ENCODE measurements at places on chromosomes 1 and 21.
A peak's percentile ranks its signal among the peaks of the same experiment; 100 is the strongest.

- peak; percentile 54 for DNase-seq
Observed at GRCh38 chr1:213070406-213070805, 19.4 kb downstream of the RPS6KC1 start.

GRCh38 chr1:80417671-80418070, 1383.1 kb upstream of the ADGRL2 start:
- DNase-seq = no peak

DNA sequence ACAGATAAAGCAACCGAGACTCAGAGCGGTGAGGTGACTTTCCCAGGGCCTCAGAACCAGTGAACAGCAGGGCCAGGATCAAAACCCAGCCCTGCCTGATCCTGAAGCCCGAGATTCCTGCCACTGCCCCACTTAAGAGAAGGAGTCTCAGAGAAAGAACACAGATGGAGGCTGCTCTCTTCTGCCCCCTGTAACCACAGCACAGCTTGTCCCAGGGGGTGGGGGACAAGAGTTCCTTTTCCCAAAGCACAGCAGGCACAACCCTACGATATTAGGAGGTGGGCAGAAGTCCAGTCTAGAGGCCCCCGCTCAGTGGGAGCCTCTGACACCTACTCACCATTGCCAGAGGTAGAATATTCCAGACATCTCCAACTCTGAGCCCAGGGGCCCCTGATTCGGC, 24.0 kb upstream of the VWA5B1 start:
- DNase-seq = no peak

DNA sequence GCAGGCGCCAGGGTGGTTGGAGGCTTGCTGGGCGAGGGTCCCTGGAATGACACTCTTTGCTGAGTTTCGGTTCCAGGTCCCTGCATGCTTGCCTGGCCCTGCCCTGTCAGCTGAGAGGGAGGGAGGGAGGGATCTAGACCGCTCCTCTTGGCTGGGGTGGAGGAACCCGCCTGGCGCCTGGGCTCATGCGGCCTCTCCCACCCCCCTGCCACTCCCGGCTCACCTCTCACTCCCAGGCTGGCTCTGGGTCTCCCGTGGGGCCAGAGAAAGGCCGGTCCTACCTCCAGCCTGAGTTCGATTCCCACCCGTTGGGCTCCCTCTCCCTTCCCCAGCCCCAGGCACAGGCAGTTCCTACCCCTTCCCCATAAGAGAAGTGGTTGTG, 19.0 kb upstream of the IFNLR1 start:
- DNase-seq = no peak

DNA sequence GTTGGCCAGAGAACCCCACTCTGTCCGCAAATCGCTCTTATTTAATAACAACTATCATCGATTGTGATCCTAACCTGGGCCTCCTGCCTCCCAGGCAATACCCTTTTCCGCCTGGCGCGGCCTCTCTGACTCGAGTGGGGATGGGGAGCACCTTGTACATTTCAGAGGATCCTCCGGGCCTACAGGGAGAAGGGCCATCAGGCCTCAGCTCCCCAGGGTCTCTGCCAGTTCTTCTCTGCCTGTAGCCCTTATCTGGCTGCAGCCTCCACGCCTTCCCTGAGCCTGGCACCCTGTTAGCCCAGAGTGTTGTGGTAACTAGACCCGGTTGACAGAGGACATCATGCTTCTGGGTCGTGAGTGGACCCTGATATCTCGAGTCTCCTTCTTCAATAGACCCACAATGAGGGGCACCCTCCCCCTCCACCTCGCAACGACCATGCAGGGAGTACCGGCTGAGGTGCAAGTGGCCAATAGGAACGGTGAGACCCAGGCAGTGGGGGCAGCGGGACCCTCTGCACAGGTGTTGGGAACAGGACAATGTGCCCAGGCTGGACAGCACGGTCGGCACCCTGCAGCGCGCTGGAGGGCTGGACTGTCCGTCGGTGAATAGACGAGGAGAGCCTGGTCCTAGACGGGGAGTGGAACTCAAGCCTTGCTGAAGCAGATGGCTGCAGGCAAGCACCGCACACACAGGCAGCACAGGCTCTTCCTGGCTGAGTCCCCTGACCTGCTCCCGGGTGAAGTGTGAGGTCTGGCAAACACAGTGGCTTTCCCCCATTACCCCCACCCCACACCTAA, 7.1 kb upstream of the CRYBG2 start:
- no peak for DNase-seq

- DNase-seq = no peak
Observed at GRCh38 chr1:1074631-1075147, 583 bp upstream of the RNF223 start.

- DNase-seq = peak; percentile 97
Observed at GRCh38 chr1:201702936-201703335, 126.0 kb upstream of the IPO9 start.

- no peak for DNase-seq
Observed at GRCh38 chr1:23246274-23246673, 29.0 kb upstream of the HTR1D start.

DNA sequence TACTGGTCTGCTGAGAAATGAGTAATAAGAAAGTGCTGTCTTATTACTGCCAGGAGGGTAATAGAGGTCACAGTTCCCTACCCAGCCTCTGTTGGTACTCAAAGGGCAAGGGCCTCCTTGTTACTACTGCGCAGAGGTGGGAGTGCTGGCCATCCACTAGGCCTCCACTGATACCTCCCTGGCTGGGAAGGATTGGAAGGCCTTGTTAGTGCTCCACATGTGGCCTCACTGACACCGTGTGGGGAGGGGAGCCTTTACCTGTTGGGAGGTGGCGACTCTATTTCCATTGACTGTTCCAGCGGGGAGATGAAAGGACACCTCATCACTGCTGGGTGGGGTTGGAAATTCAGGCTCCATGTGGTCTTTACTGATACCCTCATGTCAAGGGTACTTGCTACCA, 57.8 kb upstream of the USP24 start:
- no peak for DNase-seq

DNA sequence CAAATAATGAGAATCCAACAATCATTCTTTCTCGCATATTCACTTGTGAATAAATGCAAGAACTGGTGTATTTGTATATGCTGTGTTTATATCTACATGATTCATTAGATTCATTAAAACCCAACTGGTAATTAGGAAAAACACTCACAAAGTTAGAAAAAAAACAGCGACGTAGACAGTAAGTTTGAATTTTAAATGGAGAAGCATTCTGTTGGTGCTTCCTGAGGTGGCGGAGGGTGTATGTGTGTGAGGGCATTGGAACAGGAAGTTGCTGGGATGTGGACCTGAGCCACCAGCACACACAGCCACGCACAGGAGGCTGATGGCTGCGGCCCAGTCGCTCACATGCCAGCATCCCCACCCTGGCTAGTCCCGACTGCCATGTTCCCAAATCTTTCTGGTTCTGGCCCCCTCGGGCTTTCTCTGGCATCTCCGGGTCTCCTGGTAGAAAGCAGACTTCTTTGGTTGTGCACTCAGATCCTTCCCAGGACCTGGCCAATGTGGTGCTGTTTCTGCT, 121.6 kb upstream of the IRF2BP2 start:
- no peak for DNase-seq

DNA sequence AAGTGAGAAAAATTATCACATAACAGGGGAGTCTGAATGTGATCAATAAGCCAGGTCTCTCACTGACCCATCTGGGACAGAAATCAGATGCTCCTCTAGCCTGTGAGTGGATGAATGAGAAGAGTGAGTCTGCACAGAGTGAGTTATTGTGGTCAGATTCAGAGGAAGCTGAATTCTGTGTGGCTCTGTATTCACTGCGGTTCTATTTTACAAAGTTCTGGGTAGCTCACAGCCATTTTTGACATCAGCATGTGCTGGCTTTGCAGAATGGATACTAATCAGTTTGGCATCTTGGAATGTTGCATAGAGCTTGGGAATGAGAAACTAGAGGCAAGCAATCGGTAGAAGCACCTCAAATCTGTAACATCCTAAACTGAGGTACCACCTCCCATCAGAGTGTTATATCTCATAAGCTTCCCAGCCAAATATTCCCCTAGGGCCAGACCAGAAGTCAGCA, 3.8 kb downstream of the COLGALT2 start:
- no peak for DNase-seq

- DNase-seq = no peak
Observed at GRCh38 chr1:163523375-163524029, 201.7 kb downstream of the NUF2 start.

DNA sequence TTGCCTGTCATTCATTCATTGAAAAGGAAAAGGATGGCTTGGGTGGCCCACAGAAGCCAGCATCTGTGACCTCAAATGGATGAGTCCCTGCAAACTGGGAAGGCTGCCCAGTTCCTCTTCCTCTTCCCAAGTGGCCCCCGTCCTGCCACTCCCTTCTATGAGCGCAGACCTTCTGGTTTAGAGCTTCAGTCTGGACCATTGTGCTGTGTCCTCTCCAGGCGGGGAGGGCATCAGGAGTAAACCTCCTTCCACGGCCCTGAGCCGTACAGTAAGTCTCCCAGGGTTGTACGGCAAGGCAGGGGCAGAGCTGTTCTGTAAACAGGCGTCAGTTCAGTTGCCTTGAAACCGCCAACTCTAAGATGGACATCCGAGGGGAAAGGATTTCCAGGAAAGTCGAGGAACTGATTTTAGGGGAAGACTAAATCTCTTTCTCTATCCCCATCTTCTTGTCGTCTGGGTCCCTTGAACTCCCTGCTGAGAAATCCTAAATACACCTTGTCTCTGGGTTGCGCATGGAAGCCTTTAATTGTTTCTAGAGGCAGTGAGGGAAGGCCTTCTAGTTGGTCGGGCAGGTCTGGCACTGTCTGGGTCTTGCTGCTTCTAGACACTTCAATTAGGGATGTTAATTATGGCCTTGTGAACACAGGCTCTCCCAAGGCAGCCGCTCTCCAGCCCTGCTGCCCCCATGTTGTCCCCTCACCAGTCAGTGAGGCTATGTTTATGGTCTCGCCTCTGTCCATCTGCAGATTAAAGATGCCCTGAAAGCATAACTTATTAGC, 22.1 kb downstream of the SOX13 start:
- DNase-seq = no peak

- no peak for DNase-seq
Observed at GRCh38 chr1:24319312-24319863, at the start of gene GRHL3. Gene GRHL3 (plus strand): TSS chr1:24319357. CDS start chr1:24319552, 195 bp downstream.

DNA sequence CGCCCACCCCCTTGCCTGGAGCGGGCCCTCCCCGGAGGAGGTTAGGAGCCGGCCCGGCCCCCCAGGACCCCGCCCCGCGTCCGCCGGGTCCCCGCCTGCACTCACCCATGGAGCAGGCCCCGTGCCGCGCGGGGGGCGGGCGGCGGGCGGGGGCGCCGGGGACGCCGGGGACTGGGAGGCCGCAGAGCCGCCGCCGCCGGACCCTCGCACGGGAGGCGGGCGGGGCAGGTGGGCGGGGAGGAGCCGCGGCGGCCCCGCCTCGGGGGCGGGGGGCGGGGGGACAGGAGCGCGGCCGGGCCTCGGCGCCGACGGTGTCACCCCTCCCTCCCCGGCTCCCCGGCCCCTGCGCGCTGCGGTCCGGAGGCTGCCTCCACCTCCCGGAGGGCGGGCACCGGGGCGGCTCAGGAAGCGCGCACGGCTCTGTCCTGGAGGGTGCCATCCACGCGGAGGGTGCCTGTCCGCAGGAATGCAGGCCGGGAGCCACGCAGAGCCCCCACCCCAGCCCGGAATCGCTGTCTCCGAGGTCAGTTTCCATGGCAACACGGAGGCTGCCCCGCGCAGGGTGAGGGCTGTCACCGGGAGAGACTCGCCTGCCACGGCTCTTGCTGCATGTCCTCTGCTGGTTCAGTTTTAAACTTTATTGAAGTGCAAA, 5.9 kb upstream of the PLEKHG5 start:
- DNase-seq = no peak

DNA sequence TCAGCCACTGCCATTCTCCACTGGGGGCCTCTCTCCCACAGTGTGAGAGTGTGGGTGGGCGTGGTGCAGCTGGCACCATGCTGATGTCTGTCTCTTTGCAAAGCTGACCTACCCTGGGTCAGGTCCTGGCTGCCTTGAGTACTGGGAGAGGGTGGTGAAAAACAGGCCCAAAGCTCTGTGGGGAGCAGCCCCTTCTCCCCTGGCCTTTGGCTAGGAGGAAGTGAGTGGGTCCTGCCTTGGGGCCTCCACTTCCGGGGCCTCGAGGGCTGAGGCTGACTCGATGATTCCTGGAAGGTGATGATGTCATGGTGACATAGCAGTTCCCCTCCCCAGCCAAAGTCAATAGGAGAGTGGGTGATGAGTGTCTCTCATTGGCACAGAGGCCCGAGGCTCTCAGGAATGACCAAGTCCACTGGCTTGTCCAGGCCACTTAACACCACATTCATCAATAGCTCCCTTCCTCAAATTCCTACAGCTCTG, 53.0 kb downstream of the IER5 start:
- peak; percentile 80 for DNase-seq

Measured in SHP77 (cell line).